CD4-positive, alpha-beta T cell treated with Interleukin-6 at 100 ng/mL for 8 hours (primary cell): ENCODE measurements at places on chromosomes 2 and 18.

DNA sequence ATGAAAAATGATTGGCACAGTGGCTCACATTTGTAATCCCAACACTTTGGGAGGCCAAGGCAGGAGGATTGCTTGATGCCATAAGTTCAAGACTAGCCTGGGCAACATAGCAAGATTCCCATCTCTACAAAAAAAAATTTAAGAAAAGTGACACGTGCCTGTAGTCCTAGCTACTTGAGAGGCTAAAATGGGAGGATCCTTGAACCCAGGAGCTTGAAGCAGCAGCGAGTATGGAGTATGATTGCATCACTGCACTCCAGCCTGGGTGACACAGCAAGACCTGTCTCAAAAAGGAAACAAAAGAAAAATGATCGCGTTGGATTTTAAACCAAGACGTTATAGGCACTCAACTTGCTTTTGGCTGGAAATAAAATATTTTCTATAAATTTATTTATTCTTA lies 37.8 kb upstream of the CREB1 start:
- DNase-seq: no peak

DNA sequence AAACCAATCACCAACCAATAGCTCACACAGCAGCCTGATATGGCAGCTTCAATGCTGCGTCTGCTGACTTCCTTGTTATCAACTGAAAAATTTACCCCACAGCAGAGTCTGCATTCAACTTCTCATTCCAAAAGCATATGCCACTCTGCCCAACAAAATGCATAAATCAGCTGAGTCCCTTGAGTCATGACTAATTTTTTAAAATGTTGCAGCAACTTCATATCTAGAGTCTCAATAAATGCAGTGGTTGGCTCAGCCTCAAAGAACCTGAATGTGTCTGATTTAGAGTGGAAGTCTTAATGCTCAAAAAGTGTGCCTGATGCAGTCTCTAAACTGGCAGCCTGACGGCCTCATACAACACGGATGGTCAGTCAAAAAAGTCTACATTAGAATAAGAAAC lies 46.5 kb downstream of the FARSB start:
- no peak for DNase-seq

GRCh38 chr2:239758279-239758877 lies 266.8 kb downstream of the NDUFA10 start:
- no peak for DNase-seq

- no peak for DNase-seq
These were observed 372.4 kb upstream of the SALL3 start for GRCh38 chr18:78607221-78607620.

DNA sequence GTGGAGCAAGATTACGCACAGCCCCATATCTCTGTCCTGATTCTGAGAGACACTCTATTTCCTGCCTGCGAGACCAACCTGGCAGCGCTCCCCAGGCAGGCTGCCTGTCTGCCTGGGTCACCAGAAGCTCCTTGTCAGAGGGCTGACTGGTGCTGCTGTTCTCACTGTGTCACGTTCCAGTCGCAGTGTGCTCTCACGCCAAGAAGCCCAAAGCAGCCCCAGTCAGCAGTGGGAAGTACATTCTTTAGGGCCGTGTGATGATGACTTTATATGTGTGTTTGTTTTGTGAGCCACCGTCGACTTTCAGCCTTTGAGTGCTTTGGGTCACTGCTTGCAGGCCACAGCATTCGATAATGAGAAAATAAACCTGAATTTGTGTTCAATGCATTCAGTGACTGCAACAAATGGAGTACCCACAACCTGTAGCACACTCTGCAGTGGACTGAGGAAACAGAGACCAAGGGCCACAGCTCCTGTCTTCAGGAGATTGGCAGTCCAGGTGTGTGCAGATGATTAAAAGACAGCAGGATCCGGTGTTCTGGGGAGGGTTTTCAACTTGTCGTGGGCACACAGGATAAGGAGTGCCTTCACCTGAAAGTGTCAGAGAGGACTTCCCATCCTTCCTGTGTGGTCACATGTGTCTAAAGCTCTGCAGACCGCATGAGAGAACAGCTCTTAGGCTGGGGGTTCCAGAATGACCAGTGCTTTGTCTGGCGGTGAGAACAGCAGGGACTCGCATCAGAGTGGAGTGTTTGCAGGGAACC lies 4.8 kb downstream of the TNFRSF11A start:
- DNase-seq: peak; percentile 11

DNA sequence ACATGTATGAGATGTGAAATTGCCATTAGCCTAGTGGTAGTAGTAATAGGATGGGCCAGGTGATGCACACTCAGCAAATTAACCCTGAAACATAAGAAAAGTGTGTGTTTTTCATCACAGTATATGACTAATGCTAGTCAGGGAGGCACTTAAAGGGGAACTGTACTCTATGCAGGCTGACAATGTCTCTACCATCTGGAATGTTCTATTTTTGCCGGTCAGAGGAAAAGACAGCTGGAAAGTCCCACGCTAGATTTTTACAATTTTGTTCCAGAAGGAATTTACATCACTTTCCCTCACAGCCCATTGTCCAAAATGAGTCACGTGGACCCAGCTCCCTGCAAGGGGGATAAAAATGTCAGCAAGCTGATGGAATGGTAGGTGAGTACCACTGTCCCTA lies 746.3 kb upstream of the CHAC2 start:
- no peak for DNase-seq
